ENCODE measurements at places on chromosomes 5 and 9. TPM values are rescaled to one million over a fixed set of nuclear protein-coding genes. Genes with fewer than 3 reads are reported as not detected.
A peak's percentile ranks its signal among the peaks of the same experiment; 100 is the strongest.

Gene SLC31A2
- 20.0 TPM for total RNA-seq

Gene ZFP2
- 1.8 TPM for total RNA-seq

Gene AFF4
- 104 TPM for total RNA-seq

Gene SPATA31C1
- not detected for total RNA-seq

Gene TAL2
- not detected for total RNA-seq

Gene PCDHGB1
- 4.4 TPM for total RNA-seq

Gene PCDHB9
- total RNA-seq = 5.5 TPM

Gene CCL21
- 66.4 TPM for total RNA-seq

Gene FGF1
- not detected for total RNA-seq

Gene CDH6
- total RNA-seq = 8.4 TPM

Gene PCDHA7
- total RNA-seq = not detected

Gene CER1
- not detected for total RNA-seq

Gene ELOVL7
- total RNA-seq = 1.5 TPM

Gene CDX1
- total RNA-seq = 0.29 TPM

DNA sequence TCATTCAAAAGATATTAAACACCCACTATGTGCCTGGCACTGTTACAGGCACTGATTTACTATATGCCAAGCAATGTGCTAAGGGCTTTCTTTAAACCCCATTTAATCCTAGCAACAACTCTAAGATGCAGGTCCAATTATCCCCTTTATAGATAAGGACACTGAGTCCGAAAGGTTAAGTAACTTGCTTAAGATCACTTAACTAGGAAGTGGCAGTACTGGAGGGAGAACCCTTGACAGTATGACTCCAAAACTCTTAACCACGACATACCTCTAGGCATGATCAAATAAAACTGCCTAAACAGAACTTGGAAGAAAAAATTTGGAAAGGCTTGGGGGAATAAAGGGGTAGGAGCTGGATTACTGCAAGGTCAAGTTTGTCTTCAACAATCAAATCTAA, 1.7 kb downstream of the RAB14 start:
- H3K36me3 ChIP-seq = no peaks in the 10 kb centered on the region
- peak overlapping the region; percentile 90 for H3K27ac ChIP-seq
- DNase-seq = no peak
- H3K4me3 ChIP-seq = peak overlapping the region; percentile 92

DNA sequence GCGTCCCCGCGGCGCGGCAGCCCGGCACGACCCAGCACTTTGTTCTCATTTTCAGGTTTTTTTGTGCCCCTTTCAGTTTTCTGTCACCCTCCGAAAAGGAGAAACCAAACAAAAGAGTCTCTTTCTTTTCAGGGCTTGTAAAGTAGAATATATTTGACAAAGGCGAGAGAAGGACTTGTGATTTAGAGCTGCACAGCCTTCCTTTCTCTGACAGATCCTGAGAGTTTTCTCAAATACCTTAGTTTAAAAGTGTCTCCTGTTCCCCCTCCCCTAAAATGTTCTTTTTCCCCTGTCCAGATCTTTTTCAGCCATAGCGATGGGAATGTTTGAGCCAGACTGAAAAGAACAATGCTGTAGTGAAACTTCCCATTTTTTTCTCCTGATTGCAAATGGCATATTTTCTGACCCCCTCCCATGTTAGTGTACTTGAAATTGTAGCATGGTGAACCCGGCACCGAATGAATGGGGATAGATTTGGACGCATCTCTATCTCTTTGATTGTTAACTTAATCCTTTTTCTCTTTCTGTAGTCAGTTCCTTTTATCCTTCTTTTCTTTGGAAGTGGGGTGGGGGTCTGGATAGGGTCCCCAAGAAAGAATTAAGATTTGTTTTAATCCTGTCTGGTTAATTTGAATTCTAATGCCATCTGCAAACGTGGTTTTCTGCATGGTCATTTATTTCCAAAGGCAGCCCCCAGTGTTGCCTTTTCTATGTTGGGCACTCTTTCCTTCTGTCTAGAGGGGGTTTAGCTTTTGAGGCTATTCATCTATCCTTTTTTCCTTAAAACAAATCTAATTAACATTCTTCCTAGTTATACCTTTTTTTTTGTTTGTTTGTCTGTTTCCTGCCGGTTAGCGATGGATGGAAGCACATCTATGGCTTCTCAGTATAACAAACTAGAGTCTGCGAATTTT, 2.2 kb downstream of the ZSWIM6 start:
- H3K36me3 ChIP-seq = no peaks in the 10 kb centered on the region
- no peaks in the 10 kb centered on the region for H3K27me3 ChIP-seq
- H3K27ac ChIP-seq = peak overlapping the region; percentile 90

DNA sequence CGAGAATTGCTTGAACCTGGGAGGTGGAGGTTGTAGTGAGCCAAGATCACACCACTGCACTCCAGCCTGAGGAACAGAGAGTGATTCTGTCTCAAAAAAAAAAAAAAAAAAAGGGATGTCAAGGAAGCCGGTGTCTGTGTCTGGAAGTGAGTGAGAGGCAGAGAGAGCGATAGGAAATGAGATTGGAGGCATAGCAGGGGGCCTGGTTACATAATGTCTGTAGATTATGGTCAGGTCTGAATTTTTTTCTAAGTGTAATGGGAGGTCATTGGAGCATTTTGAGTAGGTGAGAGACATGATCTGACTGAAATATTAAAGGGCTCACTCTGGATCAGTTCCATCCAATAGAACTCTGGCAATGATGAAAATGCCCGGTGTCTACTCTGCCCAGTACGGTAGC, 40.4 kb upstream of the CTNNA1 start:
- H3K4me3 ChIP-seq = no peak overlapping the region
- no peaks in the 10 kb centered on the region for H3K4me1 ChIP-seq
- H3K27me3 ChIP-seq = no peaks in the 10 kb centered on the region
- DNase-seq = no peak
- H3K36me3 ChIP-seq = no peaks in the 10 kb centered on the region

DNA sequence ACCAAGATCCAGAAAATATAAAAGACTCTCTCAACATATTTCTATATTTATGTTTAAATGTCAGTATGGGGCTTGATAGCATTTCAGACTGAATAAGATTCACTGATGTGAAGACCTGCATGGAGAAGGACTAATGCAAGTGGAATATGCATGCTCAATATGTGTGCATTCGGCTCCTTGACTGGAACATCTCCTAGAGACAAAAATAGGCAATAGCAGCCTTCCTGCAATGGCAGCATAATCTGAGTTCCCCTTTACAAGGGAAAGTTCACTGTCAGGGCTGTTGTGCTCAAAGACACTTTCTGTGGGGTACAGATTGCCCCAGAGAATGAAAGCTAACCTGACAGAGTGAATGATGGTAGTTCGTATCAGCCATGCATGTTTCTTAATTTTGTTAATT, 42.4 kb downstream of the STARD4 start:
- no peak overlapping the region for H3K4me3 ChIP-seq
- no peak overlapping the region for H3K27ac ChIP-seq
- H3K4me1 ChIP-seq = no peaks in the 10 kb centered on the region
- DNase-seq = no peak
- no peaks in the 10 kb centered on the region for H3K36me3 ChIP-seq
- no peaks in the 10 kb centered on the region for H3K27me3 ChIP-seq

GRCh38 chr9:9901624-9902023, 711.2 kb downstream of the PTPRD start:
- no peak overlapping the region for H3K27ac ChIP-seq
- no peaks in the 10 kb centered on the region for H3K36me3 ChIP-seq
- no peaks in the 10 kb centered on the region for H3K27me3 ChIP-seq
- no peak for DNase-seq

DNA sequence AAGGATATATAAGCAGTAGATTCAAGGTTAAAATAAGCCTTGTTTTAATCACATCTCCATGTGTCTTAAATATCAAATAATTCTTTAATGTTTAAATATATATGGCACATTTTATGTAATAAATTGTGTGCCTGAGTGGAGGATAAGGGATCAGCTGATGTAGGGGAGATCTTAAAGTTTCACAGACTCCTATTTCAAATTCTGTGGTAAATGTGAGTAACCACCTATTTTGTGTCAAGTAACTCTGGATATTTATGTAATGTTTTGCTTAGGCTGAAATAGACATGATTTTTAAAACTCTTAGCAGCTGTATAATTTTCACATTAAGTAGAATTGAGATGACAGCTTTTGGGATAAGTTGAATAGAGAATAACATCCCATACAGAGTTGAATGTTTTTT, 41.3 kb upstream of the ITGA2 start:
- DNase-seq = no peak
- no peak overlapping the region for H3K27ac ChIP-seq
- no peaks in the 10 kb centered on the region for H3K36me3 ChIP-seq
- H3K27me3 ChIP-seq = no peaks in the 10 kb centered on the region
- H3K4me3 ChIP-seq = no peak overlapping the region

DNA sequence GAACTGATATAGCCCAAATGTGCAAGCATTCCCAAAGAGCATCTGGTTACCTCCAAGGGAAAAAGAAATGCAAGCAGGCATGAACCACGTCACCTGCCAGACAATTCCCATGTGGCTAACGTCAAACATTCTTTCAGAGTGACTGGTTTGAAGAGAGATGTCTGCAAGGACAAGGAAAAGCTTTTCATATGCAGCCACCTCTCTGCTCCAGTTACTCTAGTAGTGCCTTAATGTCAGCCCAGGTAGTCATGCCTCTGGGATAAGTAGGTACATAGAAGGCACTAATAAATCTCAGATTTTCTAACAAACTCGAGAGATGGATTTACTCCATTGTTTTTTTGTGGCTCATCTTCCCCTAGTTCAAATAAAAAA, 96.8 kb upstream of the IFNK start:
- no peak overlapping the region for H3K27ac ChIP-seq
- no peaks in the 10 kb centered on the region for H3K36me3 ChIP-seq
- H3K27me3 ChIP-seq = no peaks in the 10 kb centered on the region
- no peak for DNase-seq

DNA sequence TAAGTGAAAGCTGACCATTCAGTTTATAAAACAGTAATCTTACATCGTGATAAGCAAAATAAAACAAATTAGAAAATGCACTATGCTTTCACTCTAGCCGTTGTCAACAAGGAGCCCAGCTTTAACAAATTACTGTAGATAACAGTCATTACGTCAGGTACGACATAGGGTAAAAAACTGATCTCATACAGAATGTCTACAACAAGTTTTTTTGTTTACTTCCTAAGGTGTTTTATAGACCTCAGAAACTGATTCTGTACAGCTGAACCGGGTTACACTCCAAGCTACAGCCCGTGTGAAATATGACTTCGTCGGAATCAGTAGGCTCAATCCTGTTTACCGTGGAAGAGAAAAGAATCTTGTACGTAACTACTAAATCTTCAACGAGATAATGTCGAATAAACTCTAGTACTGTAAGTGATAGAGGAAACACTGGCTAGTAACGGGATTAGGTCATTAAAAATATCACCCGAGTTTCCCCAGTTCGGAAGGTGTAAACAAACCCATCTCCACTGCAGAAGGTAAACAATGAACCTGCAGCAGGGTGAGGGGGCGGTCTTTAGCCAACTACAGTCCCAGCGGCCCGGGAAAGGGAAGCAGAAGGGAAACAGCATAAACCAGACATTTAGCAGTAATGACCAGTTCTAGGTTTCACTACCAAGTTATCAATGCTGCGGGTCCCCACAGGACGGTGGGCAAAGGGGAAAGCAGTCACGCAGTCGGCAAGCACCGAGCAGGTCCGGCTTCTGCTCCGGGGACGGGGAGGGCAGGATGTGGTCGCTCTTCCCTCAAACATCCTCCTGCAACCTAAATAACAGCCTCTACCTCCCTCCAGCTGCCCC, 1.1 kb downstream of the RICTOR start:
- no peaks in the 10 kb centered on the region for H3K36me3 ChIP-seq
- H3K27me3 ChIP-seq = no peaks in the 10 kb centered on the region
- peak overlapping the region; percentile 99 for H3K27ac ChIP-seq
- DNase-seq = peak; percentile 28

GRCh38 chr5:145465474-145466263, 369.5 kb downstream of the PRELID2 start:
- no peak overlapping the region for H3K27ac ChIP-seq
- H3K27me3 ChIP-seq = no peaks in the 10 kb centered on the region
- no peak overlapping the region for H3K4me3 ChIP-seq
- H3K36me3 ChIP-seq = no peaks in the 10 kb centered on the region

GRCh38 chr5:177195307-177195952, 61.9 kb downstream of the NSD1 start:
- no peaks in the 10 kb centered on the region for H3K27me3 ChIP-seq
- no peak overlapping the region for H3K27ac ChIP-seq
- H3K36me3 ChIP-seq = no peaks in the 10 kb centered on the region

- H3K27me3 ChIP-seq = no peaks in the 10 kb centered on the region
- no peak overlapping the region for H3K27ac ChIP-seq
- no peak overlapping the region for H3K4me3 ChIP-seq
- H3K4me1 ChIP-seq = no peaks in the 10 kb centered on the region
- no peak for DNase-seq
Measured at GRCh38 chr9:20426019-20426418, 196.3 kb downstream of the MLLT3 start.

- H3K4me1 ChIP-seq = no peaks in the 10 kb centered on the region
- H3K4me3 ChIP-seq = peak overlapping the region; percentile 20
- DNase-seq = no peak
- no peak overlapping the region for H3K27ac ChIP-seq
- H3K27me3 ChIP-seq = peaks cover 22% of the 10 kb centered on the region
- H3K36me3 ChIP-seq = no peaks in the 10 kb centered on the region
Measured at GRCh38 chr5:1667648-1668140, 131.9 kb downstream of the MRPL36 start.

DNA sequence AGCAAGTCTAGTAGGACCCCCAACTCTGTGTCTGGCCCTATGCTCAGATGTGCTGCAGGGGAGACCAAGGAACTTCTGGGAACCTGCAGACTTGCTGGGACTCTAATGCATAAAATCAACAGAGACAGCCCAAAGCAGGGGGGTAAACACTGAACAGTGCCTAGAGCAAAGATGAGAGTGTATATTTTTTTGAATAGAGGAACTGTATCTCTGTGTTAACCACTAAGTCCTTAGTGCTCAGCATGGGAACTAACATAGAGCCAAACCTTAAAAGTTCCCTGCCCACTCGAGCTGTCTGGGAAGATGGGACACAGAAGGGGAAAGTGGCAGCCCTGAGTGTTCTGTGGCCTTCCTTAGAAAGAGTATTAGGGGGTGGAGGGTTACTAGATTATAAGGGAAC, 51.9 kb downstream of the C5orf15 start:
- DNase-seq = no peak
- no peak overlapping the region for H3K27ac ChIP-seq
- H3K27me3 ChIP-seq = no peaks in the 10 kb centered on the region
- no peak overlapping the region for H3K4me3 ChIP-seq

- no peaks in the 10 kb centered on the region for H3K36me3 ChIP-seq
- H3K27ac ChIP-seq = peak overlapping the region; percentile 71
- no peak overlapping the region for H3K4me3 ChIP-seq
- H3K27me3 ChIP-seq = no peaks in the 10 kb centered on the region
- peak; percentile 19 for DNase-seq
Measured at GRCh38 chr5:52727576-52727975, 60.1 kb upstream of the ITGA1 start.

- no peaks in the 10 kb centered on the region for H3K36me3 ChIP-seq
- peak; percentile 33 for DNase-seq
- H3K27ac ChIP-seq = peak overlapping the region; percentile 53
- H3K4me1 ChIP-seq = no peaks in the 10 kb centered on the region
- H3K27me3 ChIP-seq = no peaks in the 10 kb centered on the region
Measured at GRCh38 chr5:158414333-158414762, 555.4 kb upstream of the CLINT1 start.

Data from uterus (tissue), 4 donors.